ENCODE measurements at places on chromosomes 2 and 18. TPM values are rescaled to one million over a fixed set of nuclear protein-coding genes. Genes with fewer than 3 reads are reported as not detected.

STK36 gene
- 45.3 TPM for total RNA-seq

RANBP2 gene
- total RNA-seq = 40.4 TPM

UGT1A8 gene
- total RNA-seq = not detected

DOCK10 gene
- 11.8 TPM for total RNA-seq

USP37 gene
- 8.5 TPM for total RNA-seq

FAM124B gene
- not detected for total RNA-seq

CAVIN2 gene
- total RNA-seq = 13.0 TPM

PAX3 gene
- not detected for total RNA-seq

TXNDC9 gene
- 79.9 TPM for total RNA-seq

CENPA gene
- 16.1 TPM for total RNA-seq

PTH2R gene
- total RNA-seq = not detected

GCG gene
- total RNA-seq = not detected

PDE1A gene
- total RNA-seq = 11.2 TPM

PRKAG3 gene
- total RNA-seq = not detected

CREB1 gene
- total RNA-seq = 25.0 TPM

GALNT1 gene
- total RNA-seq = 60.3 TPM

LIMS3 gene
- 1.6 TPM for total RNA-seq

ACVR1C gene
- not detected for total RNA-seq

ITPRIPL1 gene
- total RNA-seq = 1.4 TPM

KCNG2 gene
- total RNA-seq = 1.2 TPM

STARD6 gene
- total RNA-seq = 0.35 TPM

MYL1 gene
- total RNA-seq = not detected

PHOSPHO2 gene
- 0.58 TPM for total RNA-seq

MATN3 gene
- 3.5 TPM for total RNA-seq

IL36B gene
- total RNA-seq = not detected

CSRNP3 gene
- 3.9 TPM for total RNA-seq

GPATCH11 gene
- 4.6 TPM for total RNA-seq

EEF1B2 gene
- 617 TPM for total RNA-seq

ADAM23 gene
- 2.7 TPM for total RNA-seq

PRSS56 gene
- total RNA-seq = not detected

GMCL1 gene
- total RNA-seq = 10.6 TPM

L3MBTL4 gene
- not detected for total RNA-seq

NPHP1 gene
- 6.7 TPM for total RNA-seq
